ENCODE measurements at places on chromosomes 4 and X.

- DNase-seq, result no peak
Observed at GRCh38 chr4:67873116-67873515, 10.7 kb downstream of the TMPRSS11D start.

DNA sequence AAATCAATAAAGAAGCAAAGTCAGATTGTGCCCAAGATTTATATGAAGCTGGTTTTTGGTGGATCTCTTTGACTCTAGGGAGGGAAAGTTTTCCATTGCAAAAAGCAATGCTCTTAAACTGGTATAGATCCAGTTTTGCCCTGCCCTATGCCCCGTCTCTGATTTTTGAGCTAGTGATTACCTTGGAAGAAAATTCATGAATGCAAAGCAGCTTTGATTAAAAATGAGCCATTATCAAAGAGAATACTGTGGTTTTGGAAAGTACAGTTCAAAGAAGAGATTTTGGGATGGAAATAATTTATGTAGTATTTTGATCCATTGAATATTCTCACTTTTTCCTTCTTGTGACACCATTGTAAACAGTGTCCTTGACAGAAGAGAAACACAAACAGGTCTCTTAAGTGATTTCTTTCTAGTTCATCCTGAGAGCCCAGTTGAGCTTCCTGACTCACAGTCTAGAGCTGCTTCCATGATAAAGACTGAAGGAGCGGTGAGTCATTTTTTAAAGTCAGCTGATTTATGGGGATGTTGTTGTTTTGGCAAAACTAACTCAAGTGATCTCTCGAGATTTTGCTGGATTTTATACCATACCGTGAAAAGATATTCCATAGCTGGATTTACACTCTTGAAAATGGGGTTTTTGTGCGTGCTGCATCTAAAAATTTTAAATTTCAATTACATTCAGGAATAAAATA lies 76.7 kb downstream of the AFF1 start:
- no peak for DNase-seq

- no peak for DNase-seq
Observed at GRCh38 chr4:184163813-184164212, 53.9 kb downstream of the ENPP6 start.

- no peak for DNase-seq
Observed at GRCh38 chrX:88735835-88736234, 11.2 kb upstream of the CPXCR1 start.

DNA sequence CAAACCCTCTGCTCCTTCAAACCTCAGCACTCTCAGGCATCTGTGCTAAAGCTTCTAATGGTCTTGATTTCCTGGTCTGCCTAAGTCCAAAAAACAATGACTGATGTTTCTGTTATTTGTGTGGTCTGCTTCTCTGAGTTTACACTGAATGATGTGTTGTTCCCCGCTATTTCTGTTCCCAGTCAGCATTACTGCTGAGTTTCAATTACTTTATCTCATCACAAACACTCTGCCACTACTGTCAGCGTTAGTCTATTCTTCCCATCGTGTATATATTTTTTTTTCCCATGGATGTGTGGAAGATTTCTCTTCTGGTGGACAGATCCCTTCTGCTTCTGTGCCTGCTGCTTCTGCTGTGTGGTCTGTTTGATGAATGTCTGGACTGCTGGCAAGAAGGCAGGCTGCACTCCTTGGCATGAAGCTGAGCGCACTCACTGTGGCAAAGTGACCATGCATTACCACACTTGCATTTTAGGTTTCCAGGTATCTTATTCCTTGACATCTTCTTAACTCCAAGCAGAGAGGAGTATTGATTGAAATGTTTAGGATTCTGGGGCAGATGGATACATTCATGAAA lies 106.9 kb upstream of the PAQR3 start:
- no peak for DNase-seq

GRCh38 chrX:21963269-21963668 lies 22.8 kb downstream of the SMS start:
- DNase-seq, result no peak

DNA sequence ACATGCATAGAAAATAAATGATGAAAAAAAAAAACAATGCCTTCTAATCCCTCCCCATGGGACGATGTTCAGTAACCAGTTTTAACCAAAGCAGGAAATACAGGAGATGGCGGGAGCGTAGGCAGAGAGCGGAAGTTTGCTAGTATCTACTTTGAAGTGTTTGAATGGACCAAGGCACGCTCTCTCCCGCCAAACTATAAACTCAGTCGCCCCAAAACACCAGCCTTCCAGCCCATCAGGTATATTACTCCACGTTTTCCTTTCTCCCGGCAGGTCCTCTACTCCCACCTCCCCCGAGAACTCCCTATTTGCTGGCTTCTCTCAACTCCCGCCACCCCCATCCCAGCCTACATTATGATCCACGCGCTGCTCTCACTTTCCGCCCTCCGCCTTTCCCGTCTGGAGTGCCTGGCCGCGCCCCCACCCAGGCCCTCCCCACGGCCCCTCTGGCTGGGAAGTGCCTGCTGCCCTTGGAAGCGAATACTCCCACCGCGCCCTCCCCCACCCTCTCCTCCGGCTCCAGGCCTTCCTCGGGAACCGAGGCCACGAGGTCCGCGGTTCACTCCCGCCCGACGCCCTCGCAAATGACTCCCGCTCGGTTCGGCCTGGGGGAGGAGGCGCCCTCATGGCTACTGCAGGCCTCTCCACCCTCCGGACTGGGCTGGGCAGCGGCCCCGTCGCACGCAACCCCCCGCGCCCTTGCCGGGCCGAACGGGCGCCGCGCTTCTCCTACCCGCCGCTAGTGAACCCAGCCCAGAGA lies 723 bp downstream of the DHX15 start:
- peak; percentile 27 for DNase-seq

- DNase-seq, result no peak
Observed at GRCh38 chrX:132442691-132443090, 46.1 kb downstream of the MBNL3 start.

DNA sequence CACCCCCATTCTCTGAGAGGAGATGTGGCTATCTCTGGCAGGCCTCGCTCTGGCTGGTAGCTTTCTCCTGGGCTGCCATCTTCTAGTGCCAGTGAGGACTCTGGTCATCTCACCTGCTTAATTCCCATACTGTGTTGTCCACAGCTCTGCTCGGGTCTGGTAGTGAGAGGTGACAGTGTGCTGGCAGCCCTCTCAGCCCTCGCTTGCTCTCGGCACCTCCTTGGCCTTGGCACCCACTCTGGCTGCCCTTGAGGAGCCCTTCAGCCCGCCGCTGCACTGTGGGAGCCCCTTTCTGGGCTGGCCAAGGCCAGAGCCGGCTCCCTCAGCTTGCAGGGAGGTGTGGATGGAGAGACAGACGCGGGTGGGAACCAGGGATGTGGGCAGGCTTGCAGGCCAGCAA lies 52.7 kb downstream of the CPLX1 start:
- no peak for DNase-seq

DNA sequence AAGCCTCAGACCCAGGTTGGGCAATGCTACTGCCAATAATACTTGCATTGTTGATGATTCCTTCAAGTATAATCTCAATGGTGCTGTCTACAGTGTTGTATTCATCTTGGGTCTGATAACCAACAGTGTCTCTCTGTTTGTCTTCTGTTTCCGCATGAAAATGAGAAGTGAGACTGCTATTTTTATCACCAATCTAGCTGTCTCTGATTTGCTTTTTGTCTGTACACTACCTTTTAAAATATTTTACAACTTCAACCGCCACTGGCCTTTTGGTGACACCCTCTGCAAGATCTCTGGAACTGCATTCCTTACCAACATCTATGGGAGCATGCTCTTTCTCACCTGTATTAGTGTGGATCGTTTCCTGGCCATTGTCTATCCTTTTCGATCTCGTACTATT lies 7.4 kb downstream of the LPAR4 start:
- no peak for DNase-seq

GRCh38 chr4:74109870-74110605 lies 11.0 kb upstream of the CXCL2 start:
- no peak for DNase-seq

- DNase-seq, result no peak
Observed at GRCh38 chrX:15600745-15601144, at the start of gene ACE2. Gene ACE2, minus strand, starts transcription at chrX:15600960. Its CDS starts 49 bp downstream, at chrX:15600911.

DNA sequence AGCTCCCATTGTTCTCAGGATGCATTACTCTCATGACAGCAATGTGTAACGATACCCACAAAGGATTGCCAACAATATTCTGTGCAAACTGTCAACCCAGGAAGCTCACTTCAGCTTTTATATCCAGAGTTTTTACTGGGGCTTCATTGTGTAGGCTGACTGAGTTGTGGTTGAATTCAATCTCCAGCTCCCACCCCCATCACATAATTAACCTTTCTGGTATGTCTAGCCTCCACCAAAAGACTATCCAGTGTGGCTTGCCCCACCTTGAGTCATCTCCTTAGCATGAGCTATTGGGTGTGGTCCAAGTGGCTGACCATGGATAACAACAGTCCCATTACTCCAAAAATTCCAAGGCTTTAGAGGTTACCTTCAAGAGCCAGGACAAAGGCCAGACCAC lies 17.7 kb upstream of the TAB3 start:
- no peak for DNase-seq

GRCh38 chr4:65450899-65451298 lies 219.4 kb downstream of the EPHA5 start:
- DNase-seq, result no peak

GRCh38 chrX:30613721-30614120 lies 36.2 kb upstream of the TASL start:
- DNase-seq, result no peak

DNA sequence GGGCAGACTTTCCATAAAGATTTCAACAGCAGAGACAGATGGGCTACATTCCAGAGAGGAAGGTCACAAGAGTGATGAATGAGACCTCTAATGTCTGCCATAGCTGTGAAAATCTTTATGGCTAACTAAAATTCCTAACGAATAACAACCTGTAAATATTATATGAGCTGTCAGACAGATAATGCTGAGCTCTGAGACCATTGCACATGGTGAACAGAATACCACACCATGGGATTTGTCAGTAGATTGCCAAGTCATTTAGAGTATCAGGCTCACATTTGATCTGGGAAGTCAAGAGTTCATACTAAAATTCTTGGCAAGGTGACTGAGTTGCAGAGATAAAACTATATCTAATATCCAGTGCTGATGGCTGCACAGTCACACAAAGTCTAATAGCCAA lies 259.2 kb upstream of the FTHL17 start:
- no peak for DNase-seq

DNA sequence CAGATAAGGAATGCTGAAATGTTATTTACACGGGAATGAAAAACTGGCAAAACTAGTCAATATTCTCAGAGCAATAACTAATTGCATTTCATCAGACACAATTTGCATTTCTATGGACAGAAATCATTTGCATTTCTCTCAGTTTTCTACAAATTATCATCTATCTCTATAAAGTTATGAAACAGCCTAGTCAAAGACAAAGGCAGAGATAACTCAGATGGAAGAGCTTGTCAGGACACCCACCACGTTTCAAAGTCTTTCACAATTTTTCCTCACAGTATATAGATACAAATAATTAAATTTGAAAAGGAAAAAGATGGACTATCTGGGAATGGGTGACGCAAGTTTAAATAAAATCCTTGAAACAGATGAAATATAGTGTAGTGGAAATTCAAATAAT lies 230.8 kb downstream of the GASK1B start:
- no peak for DNase-seq

GRCh38 chr4:139647184-139647583 lies 18.4 kb upstream of the MGST2 start:
- DNase-seq, result no peak

GRCh38 chr4:151939670-151940069 lies 178.9 kb upstream of the GATB start:
- DNase-seq, result no peak

- no peak for DNase-seq
Observed at GRCh38 chrX:156000361-156000926, 2.9 kb downstream of the IL9R start.

GRCh38 chr4:5280828-5281227 lies 229.5 kb downstream of the STK32B start:
- DNase-seq, result no peak

GRCh38 chr4:183909801-183910200 lies 4.7 kb downstream of the STOX2 start:
- DNase-seq, result no peak

- no peak for DNase-seq
Observed at GRCh38 chr4:108458681-108459080, 161.7 kb upstream of the RPL34 start.

GRCh38 chrX:21802054-21802670 lies 37.3 kb upstream of the MBTPS2 start:
- DNase-seq, result no peak

GRCh38 chrX:63686878-63687714 lies 97.9 kb downstream of the ARHGEF9 start:
- peak; percentile 1 for DNase-seq

DNA sequence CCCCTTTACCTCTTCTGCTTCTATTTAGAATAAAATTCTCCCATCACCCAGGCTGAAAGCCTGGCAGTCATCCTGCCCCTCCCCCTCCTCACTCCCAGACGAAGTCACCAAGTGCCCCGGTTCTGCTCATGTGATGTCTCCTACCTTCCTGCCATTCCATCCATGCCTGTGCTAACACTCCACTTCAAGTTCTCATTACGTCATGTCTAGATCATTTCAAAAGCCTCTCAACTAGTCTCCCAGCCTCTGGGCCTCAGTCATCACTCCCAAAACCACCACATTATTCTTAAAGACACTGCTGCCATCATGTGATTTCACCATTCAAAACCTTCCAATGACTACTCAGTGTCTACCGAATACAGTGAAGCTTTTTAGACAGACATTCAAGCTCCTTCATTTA lies 17.2 kb upstream of the HOPX start:
- no peak for DNase-seq

DNA sequence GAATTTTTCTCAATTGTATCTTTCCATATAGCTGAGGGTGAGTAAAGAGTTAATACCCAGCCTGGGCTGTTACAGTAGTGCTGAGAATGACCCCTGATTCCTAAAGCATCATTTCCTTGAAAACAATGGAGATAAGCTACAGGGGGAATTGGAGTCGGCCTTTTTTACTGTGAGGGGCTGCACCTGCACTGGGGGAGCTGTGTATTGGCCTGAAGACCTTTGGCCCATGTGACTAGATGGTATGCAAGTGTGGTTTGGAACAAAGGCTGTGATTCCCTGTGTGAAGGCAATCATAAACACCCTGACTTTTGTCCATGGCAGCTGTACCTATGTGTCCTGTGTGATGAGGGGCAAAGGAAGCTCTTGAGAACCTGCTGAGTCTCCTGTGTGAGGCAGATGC lies 124.0 kb upstream of the HPGD start:
- no peak for DNase-seq
